ENCODE measurements at places on chromosomes 4 and X.

- peak; percentile 69 for DNase-seq
These were observed 213.1 kb upstream of the MID1 start for GRCh38 chrX:10833299-10834169.

DNA sequence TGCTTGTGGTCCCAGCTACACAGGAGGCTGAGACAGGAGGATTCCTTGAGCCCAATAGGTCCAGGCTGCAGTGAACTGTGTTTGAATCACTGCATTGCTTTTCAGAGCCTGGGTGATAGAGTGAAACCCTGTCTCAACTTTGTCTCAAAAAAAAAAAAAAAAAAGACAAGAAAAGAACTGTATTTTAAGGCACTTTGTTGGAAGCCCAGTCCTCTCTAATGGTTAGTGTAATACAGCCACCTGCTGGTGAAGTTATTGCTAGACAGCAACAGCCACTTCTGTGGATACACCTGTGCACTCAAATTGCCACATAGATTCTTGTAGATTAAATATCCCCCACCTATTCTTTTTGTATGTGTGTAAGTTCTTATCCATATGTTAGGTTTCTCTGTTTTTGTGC lies 10.1 kb upstream of the FGG start:
- no peak for DNase-seq

- no peak for DNase-seq
These were observed 13.3 kb downstream of the USP27X start for GRCh38 chrX:49892542-49892941.

DNA sequence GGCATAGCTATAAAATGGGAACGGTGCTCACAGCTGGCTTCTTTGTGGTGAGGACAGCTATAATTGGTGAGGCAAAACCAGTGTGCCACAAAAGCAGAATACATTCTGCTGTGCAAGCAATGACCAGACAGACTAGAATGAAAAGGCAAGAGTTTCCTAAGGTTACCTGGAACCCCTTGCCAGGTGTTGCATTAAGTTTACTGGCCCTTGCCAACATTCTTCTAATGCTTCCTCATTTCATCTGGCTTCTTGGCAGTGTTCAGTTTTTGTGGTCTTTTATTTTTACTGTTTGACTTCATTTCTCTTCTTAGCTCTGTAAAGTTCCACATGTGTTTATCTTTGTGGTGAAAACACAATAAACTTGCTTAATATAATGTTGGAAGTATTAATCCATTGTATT lies 131.4 kb downstream of the PTTG2 start:
- no peak for DNase-seq

- DNase-seq = no peak
These were observed 343.4 kb downstream of the DMD start for GRCh38 chrX:32867781-32868523.

DNA sequence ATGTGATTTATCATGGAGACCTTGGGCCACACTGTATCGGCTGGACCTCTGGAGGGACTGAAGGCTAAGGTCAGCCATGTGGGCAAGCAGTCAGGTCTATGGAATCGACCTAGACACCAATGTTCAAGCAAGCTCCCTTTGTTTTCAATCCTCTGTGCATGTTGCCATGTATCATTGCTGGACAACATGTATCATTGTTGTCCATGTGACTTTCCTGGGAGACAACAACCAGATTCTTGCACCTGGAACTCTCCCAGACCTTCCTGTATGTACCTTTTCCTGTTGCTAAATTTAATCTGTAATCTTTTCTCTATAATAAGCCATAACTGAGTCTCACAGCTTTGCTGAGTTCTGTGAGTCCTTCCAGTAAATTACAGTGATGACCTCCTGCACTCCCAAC lies 329.4 kb upstream of the BOD1L1 start:
- no peak for DNase-seq

DNA sequence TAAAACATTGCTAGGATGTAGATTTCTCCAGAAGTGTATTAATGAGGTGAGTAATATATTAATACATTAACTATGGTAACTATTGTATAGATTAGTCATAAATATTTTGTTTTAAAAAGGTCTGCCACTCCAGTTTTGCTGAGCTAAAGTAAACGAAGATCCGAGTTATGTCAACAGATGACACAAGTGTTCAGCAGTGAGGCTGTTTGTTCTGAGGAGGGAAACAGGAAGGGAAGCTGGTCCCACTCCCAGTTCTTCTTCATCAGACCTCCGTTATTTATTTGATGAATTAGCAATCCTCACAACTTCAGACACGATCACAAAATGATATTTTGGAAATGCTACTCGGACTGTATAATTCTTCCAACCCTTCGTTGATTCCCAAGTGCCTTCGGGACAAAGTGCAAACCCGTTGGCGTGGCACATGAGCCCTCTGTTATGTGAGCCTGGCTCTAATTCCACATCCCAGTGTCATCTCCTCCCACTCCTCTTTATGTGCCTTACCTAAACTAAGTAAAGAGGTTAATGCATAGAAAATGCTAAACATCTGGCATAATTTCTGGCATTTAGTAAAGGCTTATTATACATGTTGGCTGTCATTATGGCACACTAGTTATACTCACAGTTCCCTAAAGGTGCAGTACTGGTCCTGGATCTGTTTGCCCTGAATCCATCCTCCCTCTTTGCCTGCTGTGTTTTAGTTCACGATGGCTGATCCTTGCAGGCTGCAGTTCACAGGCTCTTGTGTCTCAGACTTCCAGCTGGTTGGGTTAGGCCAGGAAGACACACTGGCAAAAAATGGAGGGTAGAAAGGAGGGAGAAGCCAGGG lies 190.6 kb upstream of the LNX1 start:
- no peak for DNase-seq

GRCh38 chr4:5798462-5798861 lies 87.5 kb downstream of the EVC start:
- no peak for DNase-seq

GRCh38 chrX:134373736-134374135 lies 86.2 kb upstream of the HPRT1 start:
- DNase-seq = no peak

DNA sequence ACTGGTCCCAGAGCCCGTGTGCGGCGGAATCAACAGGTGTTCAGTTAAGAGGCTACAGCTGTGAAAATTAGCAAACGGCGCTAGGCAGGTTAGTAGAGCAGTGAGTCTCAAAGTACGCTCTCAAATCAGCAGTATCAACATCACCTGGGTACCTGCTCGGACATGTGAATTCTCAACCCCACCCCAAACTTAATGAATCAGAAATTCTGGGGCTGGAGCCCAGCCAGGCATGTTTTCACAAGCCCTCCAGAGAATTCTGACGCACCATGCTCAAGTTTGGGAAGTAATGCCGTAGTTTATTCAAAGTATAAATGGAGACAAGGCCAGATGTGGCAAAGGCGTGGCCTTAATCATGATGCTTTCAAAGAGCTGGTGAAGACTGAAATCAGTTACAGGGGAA lies 58.2 kb upstream of the PTCHD1 start:
- no peak for DNase-seq

- no peak for DNase-seq
These were observed 16.8 kb upstream of the SEL1L3 start for GRCh38 chr4:25879587-25879986.

DNA sequence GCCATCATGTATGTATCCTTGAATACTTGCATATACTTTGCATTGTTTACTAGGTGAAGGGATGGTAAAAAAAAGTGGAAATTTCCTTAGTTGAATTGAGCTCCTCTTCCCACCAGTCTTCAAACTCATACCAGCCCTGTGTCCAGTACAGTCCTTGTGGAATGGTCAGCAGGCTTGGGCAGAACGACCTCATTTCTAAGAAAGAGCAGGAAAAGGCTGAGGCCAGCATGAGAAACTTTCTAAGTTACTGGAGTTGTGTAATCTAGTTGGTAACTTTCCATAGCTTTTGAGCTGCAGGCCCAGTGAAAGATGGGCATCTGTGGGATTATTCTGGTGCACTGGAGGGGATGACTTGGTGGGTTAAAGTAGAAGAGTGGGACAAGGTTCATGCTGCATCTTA lies 87.6 kb downstream of the DCUN1D4 start:
- DNase-seq = no peak
